ENCODE measurements at places on chromosomes 6 and 20. TPM values are rescaled to one million over a fixed set of nuclear protein-coding genes. Genes with fewer than 3 reads are reported as not detected.

PXDC1 gene
- total RNA-seq, result 5.1 TPM

PDYN gene
- 0.56 TPM for total RNA-seq

- DNase-seq, result no peak
These were observed 16.6 kb downstream of the CTCFL start for GRCh38 chr20:57508381-57508780.

DNA sequence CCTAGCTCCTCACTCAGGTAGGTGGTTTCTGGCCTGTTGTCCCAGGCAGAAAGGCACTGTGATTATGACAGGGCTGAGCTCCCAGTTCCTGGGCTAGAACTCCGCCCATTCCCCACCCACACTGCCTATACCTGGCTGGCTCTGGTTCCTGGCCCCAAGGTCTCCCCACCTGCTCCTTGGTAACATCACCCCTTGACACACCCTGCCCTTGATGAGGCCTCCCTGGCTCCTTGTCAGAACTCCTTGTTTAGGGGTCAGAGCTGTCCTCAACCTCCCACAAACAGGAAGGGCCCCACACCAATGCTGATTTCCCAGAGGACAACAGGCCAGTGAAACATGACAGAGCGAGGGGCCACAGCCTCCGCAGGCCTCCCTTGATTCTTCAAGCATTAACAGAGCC is 15.5 kb upstream of the MYMX start:
- DNase-seq, result peak; percentile 75

GRCh38 chr6:130494729-130495128 is 128.9 kb downstream of the TMEM200A start:
- DNase-seq, result no peak

Data from endodermal cell (in vitro differentiated cells).